ENCODE measurements at places on chromosomes 1 and 21.

DNA sequence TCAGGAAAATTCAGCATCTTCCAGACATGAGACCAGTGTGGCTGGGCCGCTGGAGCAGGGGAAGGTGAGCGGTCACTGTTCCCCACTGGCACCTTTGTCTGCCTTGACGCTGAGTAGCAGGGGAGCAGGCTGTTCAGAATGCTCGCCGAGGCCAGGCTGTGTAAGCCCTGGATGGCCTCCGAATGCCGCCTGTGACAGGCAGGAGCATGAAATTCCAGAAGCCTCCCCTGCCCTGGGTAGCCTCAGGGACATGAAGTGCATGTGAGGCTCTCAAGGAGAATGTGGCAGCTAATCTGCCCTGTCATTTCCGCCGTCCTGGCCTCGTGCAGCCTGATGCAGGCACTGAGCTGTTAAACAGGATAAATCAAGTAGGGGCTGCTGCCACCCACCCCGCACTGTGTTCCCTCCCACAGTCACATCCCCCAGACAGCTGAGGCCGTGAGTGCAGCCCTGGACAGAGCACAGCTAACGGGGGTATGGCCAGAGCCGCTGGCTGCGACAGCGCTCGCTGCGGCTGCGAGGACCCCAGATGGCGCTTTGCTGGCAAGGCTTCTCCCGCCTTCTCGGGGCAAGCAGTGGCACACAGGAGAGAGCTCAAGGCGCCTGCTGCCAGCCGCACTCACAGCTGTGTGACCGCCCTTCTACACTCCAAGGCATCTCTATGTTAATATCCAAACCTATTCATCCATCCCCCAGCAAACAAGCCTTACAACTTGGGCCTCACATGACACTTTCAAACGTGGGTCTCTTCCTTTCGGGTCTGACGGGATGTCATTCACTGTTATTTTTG is 105.0 kb upstream of the COL6A1 start:
- DNase-seq = no peak

- no peak for DNase-seq
Observed at GRCh38 chr1:180266275-180267210, 36.5 kb downstream of the LHX4 start.

DNA sequence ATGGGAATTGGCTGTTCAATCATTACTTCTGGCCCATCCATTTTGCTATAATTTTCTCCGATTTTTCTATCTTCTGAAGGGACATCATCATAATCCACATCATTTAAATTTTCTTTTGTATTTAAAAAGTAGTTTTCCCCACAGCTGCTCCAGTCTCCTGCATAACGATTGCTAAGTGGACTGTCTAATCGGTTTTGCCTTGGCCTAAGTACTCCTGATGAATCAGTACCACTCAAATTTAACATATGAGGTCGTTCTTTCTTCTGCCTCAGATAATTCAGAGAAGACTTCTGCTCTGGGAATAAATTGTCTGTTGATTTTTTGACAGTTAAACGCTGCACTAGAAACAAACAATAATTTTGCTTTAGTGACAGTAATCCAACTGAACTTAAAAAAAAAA is 41.9 kb downstream of the SYDE2 start:
- no peak for DNase-seq

DNA sequence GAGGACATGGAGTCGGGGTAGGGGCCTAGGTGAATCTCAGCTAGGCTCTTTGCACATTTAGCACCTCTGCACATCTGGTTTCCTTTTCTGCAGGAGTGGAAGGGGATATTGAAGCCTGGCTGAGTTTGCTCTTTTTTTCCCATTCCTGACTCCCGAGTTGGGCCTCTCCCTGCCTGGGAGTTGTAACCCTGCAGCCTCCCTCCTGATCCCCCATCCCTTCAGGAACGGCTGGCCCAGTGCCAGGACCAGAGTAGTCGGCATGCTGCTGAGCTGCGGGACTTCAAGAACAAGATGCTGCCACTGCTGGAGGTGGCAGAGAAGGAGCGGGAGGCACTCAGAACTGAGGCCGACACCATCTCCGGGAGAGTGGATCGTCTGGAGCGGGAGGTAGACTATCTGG is 836 bp downstream of the OLFML3 start:
- no peak for DNase-seq

GRCh38 chr1:25020851-25021590 is 90.9 kb upstream of the RUNX3 start:
- DNase-seq = no peak

GRCh38 chr1:87796471-87796901 is 467.8 kb downstream of the LMO4 start:
- no peak for DNase-seq

GRCh38 chr1:46179138-46180081 is 3.1 kb upstream of the P3R3URF start:
- peak; percentile 45 for DNase-seq

- no peak for DNase-seq
Observed at GRCh38 chr1:55447488-55447887, 232.3 kb upstream of the USP24 start.

DNA sequence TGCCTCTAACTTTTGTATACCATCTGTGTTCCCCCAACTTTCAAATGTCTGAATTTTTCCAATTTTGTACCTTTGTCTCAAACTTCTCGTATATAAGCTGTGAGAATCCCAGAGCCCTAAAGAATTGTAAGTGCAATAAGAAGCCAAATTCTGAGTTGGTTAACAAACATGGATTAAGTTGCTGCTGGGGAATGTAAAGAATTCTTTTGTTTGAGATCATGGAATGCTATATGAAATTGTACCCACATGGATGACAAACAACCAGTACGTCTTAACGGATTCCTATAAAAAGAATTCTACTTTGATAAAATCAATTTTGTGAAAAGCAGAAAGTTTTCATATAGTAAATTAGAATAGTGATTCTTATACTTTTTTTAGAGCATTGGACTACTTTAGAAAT is 72.4 kb upstream of the CYP2J2 start:
- no peak for DNase-seq

DNA sequence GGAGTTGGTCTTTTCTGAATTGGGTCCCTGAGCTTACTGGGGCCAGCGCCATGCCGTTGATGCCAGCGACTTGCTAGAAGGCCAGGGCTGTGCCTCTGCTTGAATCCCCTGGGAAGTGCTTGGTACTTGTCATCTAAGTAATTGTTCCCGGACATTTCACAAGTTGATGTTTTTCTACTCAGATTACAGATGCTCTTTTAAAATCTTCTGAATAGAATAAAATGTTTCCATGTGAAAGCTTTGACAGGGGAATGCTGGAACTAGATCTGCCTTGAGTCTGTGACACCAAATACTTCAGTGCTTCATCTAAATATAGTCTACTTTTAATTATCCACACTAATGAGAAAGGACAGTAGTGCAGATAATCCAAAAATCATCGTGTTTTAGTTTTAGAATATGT is 38.3 kb downstream of the PTGFRN start:
- no peak for DNase-seq

All from T-helper 2 cell (primary cell).